ENCODE measurements at places on chromosomes 2 and 18.
A peak's percentile ranks its signal among the peaks of the same experiment; 100 is the strongest.

- peak; percentile 84 for DNase-seq
Observed at GRCh38 chr2:25376750-25377621, 35.3 kb upstream of the DNMT3A start.

- DNase-seq, result peak; percentile 56
Observed at GRCh38 chr2:220687231-220687843, 884.8 kb downstream of the EPHA4 start.

- DNase-seq, result no peak
Observed at GRCh38 chr2:19806591-19806990, 95.2 kb downstream of the TTC32 start.

DNA sequence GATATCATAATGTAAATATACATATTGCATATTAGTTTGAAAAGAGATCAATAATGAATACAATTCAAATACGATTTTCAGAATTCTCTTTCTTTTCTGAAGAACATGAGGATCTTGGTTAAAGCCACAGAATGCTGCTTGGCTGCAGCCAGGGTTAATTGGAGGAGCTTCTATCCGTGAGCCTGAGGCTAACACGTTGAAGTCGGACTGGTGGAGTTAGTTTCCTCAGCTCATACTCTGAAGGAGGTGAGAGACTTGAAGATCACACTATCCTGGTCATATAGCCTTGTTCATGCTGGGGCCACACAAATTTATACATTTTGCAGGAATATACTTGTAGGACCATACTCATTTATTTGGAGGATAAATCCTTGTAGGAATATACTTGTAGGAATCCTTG is 335.8 kb downstream of the TRIB2 start:
- DNase-seq, result no peak

DNA sequence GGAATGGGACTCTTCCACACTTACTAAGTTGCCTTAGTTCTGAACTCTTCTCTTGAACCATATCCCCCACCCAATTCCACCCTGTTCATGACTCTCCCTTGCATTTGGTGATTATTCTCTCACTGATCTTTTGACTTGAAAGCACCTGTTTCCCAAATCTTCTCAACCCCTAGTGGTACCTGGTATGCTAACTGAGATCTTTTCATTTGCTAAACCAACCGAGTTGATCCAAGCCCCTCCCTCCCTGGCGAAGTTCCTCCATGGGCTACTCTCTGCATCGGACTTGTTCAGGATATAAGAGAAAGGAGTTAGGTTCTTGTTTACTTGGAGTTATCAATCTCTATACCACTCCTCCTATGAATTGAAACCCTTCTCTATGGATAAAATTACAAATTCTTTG is 593.5 kb downstream of the BCL11A start:
- DNase-seq, result no peak

DNA sequence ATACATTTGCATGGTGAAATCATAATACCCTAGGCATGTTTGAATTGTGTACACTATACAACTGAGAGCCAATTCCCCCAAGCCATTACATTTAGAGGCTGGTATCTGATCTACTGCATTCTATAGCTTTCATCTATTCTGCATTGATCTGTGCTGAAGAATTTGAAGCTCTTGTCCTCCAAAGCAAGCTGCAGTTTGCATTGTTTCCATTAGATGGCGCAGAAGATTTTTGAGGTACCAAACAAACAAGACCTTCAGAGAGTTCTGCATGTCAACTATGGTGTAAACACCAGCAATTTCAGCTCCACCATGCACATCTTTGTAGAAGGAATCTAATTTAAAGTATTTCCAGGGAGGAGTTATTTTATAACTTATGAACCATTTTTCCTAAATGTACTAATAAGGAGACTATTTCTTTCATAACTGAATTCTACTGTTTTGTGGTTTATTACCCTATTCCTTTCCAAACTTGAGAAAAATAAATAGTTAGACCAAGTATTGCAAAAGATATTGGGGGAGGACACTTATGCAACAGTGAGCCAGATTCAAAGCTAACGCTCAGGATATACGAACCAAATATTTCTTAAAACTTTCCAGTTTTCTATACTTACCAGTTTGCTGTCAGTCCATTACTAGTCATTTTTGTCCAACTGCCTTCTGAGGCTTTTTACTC is 761.8 kb upstream of the ACVR2A start:
- peak; percentile 55 for DNase-seq

DNA sequence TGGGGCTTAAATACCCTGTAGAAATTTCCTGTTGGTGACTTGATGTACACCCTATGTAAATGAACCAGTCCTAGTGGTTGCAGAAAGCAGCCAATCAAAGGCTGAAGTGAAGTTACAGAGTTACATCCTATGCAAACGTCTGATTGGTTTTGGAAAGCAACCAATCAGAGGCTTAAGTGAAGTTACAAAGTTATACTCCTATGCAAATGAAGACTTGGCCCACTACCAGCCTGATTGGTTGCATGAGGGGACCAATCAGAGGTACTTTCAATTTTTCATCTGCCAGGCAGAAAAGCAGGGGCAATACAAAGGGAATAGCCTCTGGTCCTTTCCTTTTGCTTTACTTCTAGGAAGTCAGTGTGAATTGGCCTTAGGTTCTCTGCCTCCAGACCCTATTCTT is 13.6 kb upstream of the ZNF397 start:
- no peak for DNase-seq
